Activated CD8-positive, alpha-beta memory T cell treated with anti-CD3 and anti-CD28 coated beads for 1 hour (primary cell): ENCODE measurements at places on chromosomes 4 and X.

DNA sequence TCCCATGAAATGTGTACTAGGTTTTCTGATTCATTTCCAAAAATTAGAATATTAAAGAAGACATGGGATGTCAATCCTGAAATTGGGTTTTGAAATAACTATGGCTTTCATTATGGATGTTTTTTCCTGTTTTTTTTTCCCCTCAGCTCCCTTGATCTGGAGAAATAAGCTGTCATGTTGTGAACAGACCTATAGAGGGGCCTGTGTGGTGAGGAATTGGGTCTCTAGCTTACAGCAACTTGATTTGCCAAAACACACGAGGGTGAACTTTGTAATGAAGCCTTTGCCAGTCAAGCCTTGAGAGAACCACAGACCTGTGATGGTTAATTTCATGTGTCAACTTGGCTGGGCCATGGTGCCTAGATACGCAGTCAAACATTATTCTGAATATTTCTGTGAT lies 2413.6 kb downstream of the PCDH7 start:
- DNase-seq: no peak

GRCh38 chr4:100746141-100746739 lies 228.4 kb upstream of the EMCN start:
- no peak for DNase-seq

- no peak for DNase-seq
Measured at GRCh38 chrX:51459125-51459524, 37.3 kb downstream of the NUDT11 start.

GRCh38 chr4:184097815-184098214 lies 119.9 kb downstream of the ENPP6 start:
- no peak for DNase-seq

GRCh38 chr4:5788144-5788543 lies 77.1 kb downstream of the EVC start:
- no peak for DNase-seq
